ENCODE measurements at places on chromosomes 6 and 20.
A peak's percentile ranks its signal among the peaks of the same experiment; 100 is the strongest.

- DNase-seq = no peak
Measured at GRCh38 chr6:22141241-22141745, 155.5 kb downstream of the PRL start.

DNA sequence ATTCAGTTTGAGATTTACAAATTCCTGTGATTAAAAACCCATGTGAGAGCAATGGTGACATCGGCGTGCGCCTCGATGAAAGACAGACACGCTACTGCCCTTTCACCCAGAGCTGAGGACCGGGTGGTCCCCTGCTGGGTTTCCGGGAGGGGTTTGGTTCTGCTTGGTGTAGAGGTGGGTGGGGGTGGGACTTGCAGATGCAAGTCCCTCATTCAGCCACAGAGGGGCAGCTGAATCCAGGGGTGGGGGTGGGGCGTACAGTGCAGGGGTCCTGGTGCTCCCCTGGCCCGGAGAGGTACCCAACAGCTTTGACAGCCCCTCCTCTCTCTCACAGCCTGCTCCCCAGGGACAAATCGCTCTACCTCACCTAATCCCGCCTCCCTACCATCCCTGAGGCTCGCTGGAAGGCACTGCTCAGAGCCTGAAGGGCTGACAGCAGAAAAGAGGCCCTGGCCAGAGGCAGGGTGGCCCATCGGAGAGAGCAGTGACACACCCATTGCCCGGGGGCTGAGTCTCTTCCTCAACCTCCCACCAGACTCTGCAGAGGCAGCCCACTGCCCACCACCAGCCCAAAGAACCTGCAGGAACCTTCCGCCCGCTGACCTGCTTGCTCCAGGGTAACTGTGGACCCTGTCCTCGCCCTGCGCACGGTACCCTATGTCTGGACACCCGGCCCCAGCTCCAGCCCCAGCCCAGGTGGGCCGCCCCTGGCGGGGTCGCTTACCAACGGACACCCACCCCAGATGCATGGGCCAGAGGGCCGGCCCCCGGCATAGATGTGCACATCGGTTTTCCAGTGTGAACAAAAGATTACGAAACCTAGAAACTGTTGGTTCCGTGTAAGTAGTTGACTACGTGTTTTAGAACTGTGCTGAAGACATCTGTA lies 118.4 kb downstream of the JPH2 start:
- no peak for DNase-seq

DNA sequence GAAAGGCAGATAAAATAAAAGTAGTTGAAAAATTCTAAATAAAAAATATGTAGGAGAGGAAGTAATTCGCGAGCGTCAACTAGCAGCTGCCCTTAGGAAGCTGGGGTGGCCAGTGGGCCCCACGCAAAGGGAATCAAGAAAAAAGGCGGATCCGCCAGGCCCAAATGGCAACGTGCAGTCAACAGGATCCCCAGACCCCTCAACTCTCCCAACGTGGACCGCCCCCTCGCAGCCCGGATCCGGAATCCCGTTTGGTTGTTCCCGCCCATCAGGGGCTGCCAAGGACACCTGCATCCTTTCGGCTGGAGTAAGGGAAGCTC lies 296 bp downstream of the DZANK1 start:
- DNase-seq = peak; percentile 0

GRCh38 chr6:143482593-143482992 lies 28.9 kb downstream of the FUCA2 start:
- no peak for DNase-seq

DNA sequence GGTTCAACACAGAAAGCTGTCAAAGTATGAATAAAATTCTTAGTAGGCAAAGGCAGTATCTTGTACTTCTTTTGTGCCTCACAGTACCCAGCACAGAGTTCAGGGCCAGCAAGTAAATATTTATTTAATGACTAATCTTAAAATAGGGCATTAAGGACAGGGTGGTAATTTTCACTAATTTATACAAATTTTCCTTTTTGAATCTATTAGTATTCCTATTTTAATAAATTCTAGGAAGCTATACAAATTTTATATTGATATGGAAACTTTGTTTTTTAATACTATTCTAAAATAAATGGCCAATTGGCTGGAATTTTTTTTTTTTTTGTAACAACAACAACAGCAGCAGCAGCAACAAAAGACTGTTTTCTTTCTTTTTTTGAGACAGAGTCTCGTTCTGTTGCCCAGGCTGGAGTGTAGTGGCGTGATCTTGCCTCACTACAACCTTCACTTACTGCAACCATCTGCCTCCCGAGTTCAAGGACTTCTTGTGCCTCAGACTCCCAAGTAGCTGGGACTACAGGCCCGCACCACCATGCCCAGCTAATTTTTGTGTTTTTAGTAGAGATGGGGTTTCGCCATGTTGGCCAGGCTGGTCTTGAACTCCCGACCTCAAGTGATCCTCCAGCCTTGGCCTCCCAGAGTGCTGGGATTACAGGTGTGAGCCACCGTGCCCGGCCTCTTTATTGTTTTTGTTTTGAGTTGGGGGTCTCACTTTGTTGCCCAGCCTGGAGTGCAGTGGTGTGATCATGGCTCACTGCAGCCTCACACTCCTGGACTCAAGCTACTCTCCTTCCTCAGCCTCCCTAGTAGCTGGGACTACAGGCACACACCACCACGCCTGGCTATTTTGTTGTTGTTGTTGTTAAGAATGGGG lies 85.2 kb downstream of the FKBP5 start:
- DNase-seq = no peak

GRCh38 chr6:154962753-154963152 lies 32.4 kb upstream of the TIAM2 start:
- DNase-seq = no peak

DNA sequence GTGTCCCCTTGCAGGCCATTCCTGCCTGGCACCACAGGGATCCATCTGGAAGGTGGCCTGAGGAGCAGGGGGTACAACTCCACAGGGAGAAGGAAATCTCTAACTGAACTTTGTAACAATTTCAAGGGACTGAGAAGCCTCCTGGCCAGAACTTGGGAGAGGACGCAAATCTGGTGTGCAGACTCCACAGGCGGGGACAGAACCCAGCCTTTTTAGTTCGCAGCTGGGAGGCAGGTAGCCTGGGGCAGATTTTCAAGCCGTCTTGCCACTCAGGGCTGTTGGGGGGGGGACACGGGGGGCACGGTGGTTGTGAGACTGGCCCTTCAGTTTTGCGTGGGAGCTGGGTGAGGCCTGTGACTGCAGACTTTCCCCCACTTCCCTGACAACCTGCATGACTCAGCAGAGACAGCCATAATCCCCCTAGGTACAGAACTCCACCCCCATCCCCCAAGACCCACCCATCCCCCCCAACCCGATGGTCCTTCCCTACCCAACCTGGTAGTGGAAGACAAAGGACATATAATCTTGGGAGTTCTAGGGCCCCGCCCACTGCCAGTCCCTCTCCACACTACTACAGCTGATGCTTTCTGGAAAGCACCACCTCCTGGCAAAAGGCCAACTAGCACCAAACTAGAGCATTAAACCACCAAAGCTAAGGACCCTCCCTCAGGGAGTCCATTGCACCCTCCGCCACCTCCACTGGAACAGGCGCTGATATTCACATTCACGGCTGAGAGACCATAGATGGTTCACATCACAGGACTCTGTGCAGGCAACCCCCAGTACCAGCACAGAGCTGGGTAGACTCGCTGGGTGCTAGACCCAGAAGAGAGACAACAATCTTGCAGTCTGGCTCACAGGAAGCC lies 3.0 kb upstream of the HUS1B start:
- DNase-seq = no peak

DNA sequence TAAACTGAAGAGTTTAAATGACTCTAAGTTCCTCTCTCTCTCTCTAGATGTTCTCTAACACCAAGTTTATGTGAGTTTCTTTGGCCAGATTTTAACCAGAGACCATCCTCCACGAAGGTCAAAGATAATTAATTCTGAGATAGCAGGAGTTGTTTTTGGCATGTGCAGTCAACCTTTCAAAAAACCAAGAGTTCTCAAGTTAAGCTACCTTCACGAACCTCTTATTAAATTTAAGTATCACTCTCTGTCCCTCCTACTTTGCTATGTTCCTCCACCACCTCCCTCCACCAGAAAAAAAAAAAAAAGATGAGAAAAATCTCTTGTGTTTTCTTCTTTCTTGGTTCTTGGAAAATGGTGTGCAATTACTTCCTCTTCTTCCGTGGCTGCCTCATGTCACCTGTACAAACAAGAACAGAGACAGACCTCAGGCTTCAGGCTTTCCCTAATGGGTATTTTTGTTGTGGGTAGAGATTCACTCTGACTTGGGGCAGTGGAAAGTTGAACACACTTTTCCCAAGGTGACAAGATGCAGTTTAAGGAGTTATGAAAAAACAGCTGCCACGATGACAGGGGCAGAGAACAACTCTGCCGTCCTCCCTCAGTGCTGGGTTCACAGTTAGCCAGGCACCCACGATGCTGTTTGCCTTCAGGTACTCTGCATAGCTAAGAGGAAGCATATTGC lies 64.3 kb downstream of the ADTRP start:
- no peak for DNase-seq
